ENCODE measurements at places on chromosomes 6 and 20. TPM values are rescaled to one million over a fixed set of nuclear protein-coding genes. Genes with fewer than 3 reads are reported as not detected.

ATXN1 gene
- total RNA-seq: 70.9 TPM

DNA sequence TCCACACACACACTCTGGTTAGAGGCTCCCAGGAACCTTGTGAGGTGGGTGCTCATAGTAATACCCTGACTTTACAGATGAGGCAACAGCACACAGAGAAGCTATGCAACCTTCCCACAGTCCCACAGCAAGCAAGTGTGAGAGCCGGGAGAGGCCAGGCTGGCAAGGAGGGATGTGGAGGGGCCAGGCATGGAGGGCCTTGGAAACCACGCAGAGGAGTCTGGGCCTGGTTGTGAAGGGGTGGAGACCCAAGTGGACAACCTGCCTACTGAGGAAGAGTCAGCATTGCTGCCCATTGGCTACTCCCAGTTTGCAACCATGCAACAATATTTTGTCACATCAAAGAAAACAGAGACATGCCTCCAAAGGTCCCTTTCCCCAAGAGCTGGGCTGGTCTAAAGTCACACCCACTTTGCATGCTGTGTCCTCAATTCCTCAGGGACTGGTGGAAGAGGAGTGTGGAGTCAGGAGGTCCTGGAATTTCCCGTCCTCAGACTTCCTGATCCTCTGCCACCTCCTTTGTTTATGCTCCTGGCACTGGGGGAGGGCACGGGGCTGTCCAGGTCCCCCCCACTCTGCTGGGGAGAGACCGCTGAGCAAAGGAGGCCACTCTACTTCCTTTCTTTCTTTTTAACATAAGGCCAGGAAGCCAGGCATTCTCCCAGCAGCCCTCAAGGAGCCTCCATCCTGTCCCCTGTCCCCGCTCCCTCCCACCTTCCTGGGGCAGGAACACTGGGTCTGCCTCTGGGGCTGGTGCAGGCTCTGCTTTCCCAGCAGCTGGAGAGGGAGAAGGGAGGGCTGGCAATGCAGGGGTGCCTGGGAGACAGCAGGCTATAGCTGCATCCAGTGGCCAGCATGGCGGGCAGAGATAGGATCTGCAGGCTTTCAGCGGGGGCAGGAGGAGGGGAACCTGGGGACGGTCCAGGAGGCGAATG, 68.3 kb downstream of the NOL4L start:
- no peaks in the 10 kb centered on the region for H3K27me3 ChIP-seq
- no peak overlapping the region for H3K4me3 ChIP-seq
- no peaks in the 10 kb centered on the region for H3K36me3 ChIP-seq
- no peak overlapping the region for H3K27ac ChIP-seq
- peaks cover 11% of the 10 kb centered on the region for H3K4me1 ChIP-seq
- DNase-seq: no peak

- no peaks in the 10 kb centered on the region for H3K27me3 ChIP-seq
- no peaks in the 10 kb centered on the region for H3K36me3 ChIP-seq
- no peak for DNase-seq
- no peak overlapping the region for H3K27ac ChIP-seq
- no peak overlapping the region for H3K4me3 ChIP-seq
These were observed 250.9 kb upstream of the RREB1 start for GRCh38 chr6:6856538-6857523.

- H3K27me3 ChIP-seq: no peaks in the 10 kb centered on the region
- DNase-seq: no peak
- H3K36me3 ChIP-seq: no peaks in the 10 kb centered on the region
- H3K4me3 ChIP-seq: no peak overlapping the region
- no peak overlapping the region for H3K27ac ChIP-seq
These were observed 57.6 kb downstream of the CBLN4 start for GRCh38 chr20:55947701-55948100.

DNA sequence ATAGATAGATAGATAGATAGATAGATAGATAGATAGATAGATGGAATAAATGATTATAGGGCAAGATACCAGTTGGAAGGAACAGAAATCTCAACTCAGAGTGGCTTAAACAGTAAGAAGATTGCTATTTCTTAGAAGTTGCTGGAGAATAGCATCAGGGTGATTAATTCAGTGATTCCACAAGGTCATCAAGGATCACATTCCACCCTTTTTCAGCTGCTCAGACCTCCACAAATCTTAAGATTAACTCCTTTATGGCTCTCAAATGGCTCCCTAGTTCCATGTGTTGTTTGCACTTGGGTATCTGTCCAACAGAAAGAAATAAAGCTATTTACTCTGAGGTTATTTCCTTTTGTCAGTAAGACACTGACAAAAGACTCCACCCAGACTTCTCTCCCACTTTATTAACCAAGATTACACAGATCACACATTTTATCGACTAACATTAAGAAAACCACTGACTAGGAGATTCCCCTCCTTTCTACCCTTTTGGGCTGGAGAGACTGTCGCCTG, 68.3 kb upstream of the KIF16B start:
- H3K27me3 ChIP-seq: no peaks in the 10 kb centered on the region
- no peak for DNase-seq
- no peaks in the 10 kb centered on the region for H3K36me3 ChIP-seq
- H3K27ac ChIP-seq: no peak overlapping the region

All from astrocyte (in vitro differentiated cells and primary cell).